A673 (cell line): ENCODE measurements at places on chromosomes 6 and 20. TPM values are rescaled to one million over a fixed set of nuclear protein-coding genes. Genes with fewer than 3 reads are reported as not detected.

DNA sequence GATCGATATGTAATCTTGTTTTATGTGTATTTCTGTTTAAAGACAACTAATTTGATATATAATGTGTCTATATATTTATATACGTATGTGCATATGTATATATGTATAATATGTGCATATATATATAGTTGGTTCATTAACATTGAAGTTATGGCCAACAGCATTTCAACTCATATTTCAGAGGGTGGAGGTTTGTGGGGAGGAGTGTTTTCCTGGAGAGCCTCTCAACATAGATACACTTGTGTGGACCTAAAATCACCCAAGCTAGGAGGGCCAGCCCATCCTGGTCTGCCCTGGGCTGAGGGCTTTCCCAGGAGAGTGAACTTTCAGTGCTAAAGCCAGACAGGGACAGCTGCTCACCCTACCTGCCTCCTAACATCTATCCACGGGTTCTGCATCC, 68.8 kb downstream of the TMEM242 start:
- DNase-seq = no peak

DNA sequence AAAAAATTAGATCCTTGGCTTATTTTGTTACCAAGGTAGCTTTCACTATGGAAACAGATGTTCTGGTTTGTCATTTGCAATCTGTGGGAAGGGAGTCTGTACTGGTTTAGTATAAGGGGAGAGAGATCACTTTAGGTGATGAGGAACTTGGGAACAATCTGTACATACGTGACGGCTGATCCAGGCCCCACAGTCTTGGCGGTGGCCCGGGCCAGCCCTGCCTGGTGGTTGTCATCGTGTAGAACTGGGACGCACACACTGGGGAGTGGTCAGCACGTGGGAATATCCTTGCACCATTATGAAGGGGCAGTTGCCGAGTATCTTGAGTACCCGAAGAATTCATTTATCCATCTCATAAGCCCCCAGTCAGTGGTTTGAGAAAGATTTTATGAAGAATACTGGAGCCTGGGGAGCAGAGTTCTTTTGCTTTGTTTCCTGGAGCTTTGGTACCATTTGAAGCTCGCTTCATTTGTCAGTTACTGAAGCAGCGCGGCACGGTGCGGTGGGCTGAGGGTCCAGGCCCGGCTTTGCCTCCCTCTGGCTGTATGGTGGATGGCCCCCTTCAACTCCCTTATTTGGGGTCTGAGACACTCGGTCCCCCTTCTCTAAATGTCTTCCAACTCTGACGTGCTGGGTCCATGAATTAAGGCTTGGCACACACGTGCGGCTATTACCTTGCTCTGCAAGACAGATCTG, 22.8 kb upstream of the CLDN20 start:
- DNase-seq = no peak

DNA sequence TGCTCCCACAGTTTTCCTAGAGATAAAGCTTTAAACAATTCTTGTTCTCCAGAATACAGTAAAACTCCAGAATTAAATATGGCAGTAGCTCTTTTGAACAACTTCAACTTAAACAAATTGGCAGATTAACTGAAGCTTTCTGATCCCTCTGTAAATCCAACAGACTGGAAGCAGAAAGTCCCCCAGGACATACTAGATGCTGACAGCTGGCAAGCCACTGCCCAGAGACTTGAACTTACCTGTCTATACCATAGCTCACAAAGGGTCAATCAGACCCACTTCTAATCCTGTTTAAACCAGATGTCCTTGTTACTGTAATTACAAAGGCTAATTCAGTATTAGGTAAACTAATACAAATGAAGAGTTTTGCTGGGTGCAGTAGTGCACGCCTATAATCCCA, 12.3 kb downstream of the GPLD1 start:
- no peak for DNase-seq

The SNAI1 gene
- total RNA-seq = 4.1 and 4.4 TPM in 2 replicates

The MROH8 gene
- total RNA-seq = 1.6 and 2.0 TPM in 2 replicates

DNA sequence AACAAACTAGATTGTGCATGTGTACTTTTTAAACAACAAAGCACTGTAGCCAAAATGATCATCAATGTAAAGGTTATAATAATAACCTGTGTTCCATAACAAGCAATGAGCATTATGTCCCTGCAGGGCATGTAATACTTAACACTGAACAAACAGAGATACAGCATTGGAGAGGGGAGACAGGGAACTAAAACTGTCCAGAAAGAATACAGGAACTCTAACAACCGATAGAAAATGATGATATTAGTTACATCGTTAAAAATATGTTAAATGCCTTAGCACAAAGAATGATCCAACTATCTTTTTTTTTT, 80.5 kb downstream of the COL9A1 start:
- DNase-seq = no peak
